T-helper 2 cell treated with Interferon-gamma antibody and Interleukin-4, amounts not matched to agents 5 μg/mL and 100 μg/mL, for 36 hours (primary cell): ENCODE measurements at places on chromosomes 4 and X.

- no peak for DNase-seq
Measured at GRCh38 chr4:147791865-147792264, 60.0 kb downstream of the ARHGAP10 start.

DNA sequence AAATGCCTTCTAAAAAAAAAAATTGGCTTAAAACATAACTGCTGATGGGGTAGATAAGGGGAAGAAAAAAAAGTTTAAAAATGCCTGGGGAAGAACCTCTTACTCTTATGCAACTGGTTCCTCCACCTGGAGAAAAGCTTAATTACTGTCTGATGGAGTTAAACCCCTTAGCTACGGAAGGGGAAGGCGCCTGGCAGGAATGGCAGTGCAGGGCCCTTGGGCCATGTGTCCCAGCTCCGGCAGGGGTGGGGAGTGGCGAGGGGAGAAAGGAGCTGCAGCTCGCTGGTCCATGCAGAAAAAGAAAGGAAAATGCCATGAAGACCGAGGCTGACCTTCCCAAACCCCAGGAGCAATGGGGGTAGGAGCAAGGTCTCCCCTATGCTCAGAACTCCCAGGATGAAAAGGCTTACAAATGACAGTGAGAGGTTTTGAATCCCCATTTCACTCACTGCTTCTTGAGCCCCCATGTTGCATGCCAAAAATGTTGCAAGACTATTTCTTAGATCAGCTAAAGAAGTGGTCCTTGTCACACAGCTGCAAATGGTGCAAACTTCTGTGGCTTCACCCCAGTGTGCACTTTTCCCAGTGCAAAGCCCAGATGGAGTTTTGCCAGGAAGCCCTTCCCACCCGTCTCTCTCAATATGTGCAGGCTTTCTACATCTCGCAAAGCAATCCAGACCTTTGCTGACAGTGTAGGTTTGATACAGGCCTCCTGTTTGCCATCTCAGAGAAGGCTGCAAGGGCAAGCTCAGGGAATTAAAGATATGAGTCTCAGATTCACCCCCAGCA lies 204.8 kb upstream of the CT83 start:
- DNase-seq: no peak

DNA sequence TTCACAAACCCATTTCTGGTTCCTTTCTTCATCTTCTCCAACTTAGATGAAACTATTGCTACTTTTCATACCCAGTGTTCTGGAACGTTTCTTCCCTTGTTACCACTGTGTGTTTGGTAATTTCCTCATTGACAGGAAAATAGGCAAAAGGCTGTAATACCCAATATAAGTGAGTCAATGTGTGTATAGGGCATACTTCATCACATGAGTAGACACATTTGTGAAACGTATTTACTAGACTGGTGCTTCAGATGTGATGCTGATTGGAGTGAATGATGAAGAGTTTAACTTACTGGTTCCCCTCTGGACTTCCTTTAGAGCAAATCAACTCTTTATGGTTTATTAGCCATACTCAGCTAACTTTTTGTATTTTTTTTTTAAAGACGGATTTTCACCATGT lies 195.1 kb upstream of the ATP6AP2 start:
- DNase-seq: no peak

DNA sequence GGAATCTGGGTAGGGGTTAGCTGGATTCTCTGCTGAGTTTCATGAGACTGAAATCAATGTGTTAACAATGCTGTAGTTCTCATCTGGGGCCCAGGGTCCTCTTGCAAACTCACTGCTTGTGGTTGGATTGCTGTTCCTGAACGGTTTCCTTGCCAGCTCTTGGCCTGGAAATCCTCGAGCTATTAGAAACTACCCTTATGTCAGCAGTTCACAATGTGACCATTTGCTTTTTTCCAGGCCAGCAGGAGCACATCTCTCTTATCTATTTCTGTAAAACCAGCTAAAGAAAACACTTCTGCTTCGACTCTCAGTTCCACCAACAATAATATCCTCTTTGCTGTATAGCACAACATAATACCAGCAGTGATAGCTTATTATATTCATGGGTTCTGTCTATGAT lies 140.1 kb upstream of the TRAM1L1 start:
- DNase-seq: no peak

DNA sequence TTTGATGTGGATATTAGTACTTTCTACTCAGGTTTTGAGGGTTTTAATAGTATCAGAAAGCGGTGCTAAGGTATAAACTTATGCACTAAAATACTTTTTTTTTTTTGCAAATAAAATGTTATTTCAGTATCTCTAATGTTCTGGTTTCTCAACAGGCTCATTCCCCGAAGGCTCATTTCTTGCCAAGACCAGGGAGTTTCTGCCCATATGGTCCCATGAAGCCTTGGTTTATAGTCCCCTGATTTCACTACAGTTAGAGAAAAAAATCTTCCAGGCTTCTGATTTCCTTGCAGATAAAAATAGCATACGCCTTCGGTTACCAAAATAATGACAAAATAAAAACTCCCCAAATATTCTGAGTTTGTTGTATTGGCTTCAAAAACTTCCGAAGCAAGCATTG lies 814.2 kb upstream of the PABPC4L start:
- no peak for DNase-seq

DNA sequence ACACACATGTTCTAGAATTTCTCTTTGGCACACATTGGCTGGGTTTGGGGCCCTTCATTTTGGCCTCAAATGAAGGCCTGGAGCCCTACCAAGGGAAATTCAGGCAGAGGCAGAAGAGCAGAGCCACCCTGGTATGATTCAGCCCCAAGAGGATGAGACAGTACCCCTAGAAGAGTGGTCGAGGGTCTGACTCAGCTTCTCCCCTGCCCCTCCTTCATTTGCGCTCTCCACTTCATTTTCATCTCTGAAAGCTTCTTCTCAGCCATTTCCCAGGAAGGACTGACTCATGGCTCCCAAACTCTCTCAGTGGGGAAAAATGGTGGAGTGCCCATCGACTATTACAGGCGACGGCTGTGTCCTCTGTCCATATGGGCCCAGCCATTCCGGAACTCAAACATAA lies 43.5 kb downstream of the MAMLD1 start:
- no peak for DNase-seq
